ENCODE measurements at places on chromosomes 11 and 22.

DNA sequence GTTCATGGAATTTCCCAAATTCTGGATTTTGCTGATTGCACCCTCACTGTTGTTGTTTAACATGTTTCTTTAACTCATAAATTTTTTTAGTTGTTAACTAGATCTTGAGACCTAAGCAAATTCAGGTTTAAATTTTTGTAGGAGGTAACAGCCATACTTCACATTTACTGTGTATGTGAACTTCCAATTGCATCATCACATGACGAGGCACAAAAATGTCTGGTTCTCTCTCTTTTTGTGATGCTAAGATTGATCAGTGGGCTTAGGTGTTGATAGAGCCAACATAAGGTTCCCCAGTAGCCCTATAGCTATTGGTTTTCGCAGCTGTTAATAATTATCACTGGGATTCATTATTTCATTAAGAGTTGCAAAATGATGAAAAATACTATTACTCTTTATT lies 277.5 kb downstream of the TMEM135 start:
- DNase-seq = no peak

- DNase-seq = no peak
Measured at GRCh38 chr11:128627666-128628324, 40.4 kb upstream of the ETS1 start.

DNA sequence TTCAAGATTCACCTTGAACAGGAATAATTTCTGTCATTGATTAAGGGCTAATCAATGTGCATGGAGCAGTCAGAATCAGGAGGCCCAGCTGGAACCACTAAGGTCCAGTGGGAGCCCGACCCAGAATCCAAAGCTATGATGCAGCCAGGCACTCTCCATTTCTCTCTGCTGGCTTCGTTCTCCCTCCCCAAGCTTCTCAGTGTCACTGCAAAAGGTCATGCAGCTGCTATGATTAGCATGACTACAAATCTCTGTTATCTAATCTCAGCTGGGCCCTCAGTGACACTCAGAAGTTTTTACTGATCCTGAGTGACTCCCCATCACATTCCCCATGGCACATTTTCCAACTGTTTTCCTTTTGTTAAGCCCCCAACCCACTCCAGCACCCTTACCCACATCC lies 31.1 kb upstream of the PRSS23 start:
- no peak for DNase-seq

GRCh38 chr22:38786631-38787030 lies 7.3 kb downstream of the DNAL4 start:
- no peak for DNase-seq

DNA sequence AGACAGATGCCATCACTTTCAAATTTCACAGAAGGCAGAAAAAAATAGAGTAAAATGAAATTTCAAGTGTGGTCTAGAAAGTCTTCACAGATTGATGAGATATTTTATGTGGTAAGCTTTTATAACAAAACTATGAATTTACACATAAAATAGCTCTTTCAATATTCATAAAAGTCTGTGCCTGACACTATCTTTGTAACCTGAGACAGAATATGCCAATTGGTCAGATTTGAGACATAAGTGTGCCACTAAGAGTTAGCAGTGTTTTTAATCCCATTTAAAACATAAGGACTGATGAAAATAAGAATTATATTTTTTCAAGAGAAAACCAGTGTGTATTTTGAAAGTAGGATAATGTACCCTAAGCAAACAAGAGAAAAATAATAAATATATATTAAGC lies 769.5 kb upstream of the LUZP2 start:
- DNase-seq = no peak

DNA sequence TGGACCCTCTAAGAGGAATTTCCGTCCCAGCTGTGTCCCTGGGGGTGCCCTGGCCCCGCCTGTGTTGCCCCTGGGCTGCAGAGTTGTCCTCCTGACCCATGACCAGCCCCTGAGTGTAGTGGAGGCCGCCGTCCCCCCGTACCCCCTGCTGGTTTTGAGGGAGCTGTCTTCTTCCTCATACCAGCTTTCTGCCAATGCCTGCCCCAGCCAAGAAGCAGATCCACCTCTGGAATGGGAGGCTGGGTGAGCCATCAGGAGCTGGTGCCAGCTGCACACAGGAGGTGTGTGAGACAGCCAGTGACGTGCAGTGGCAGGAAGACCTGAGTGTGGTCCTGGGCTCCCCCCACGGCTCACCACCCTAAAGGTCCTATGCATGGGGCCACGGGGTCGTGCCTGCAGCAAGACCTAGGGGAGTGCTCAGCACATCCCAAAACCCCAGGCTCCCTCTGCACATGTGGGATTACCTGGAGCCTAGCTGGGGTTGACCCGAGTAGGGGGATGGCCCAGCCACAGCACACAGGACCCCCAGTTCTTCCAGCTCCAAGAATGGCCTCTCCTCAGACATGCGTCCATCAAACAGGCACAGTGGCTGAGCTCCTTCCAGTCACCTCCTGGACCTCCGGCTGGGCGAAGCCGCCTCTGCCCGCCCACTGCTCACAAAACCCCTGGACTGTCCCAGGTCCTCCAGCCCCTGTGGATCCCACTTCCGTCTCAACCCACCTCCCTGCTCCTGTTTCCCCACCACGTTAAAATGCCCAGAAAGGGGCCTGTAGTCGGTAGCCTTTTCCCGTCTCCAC lies 647.6 kb downstream of the BRD1 start:
- DNase-seq = no peak

- DNase-seq = no peak
Measured at GRCh38 chr22:27987557-27987956, 68.5 kb upstream of the PITPNB start.

DNA sequence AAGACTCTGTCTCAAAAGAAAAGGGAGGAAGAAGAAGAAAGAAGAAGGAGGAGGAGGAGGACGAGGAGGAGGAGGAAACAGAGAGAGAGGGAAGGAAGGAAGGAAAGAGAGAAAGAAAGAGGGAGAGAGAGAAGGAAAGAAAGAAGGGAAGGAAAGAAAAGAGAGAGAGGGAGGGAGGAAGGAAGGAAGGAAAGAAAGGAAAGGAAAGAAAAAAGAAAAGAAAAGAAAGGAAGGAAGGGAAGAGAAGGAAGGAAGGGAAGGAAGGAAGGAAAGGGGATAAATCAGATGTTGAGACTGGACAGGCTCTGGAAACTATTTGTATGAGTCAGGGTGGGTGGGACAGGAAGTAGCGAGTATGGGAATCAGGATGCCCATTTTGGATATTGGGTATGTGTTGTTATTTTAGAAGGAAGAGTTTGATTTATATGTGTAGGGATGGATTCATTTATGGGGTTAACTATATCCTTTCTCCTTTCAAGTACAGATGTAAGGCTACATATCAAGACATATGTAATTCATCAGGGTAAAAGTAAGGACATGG lies 6.0 kb upstream of the RPL3 start:
- DNase-seq = no peak
